Tibial nerve (tissue), 4 donors: ENCODE measurements at places on chromosomes 2 and 18. TPM values are rescaled to one million over a fixed set of nuclear protein-coding genes. Genes with fewer than 3 reads are reported as not detected.

Gene RAX
- not detected for total RNA-seq

Gene CCDC138
- total RNA-seq: 8.7 TPM

Gene STRADB
- 24.9 TPM for total RNA-seq

Gene GALNT13
- total RNA-seq: 3.1 TPM

Gene CENPA
- 3.5 TPM for total RNA-seq

Gene LYPD6
- total RNA-seq: 7.1 TPM

Gene CYP27A1
- 88.4 TPM for total RNA-seq

Gene ZEB2
- total RNA-seq: 166 TPM

Gene REEP1
- 2.1 TPM for total RNA-seq

Gene C2orf80
- not detected for total RNA-seq

Gene IGFBP2
- total RNA-seq: 125 TPM

Gene ANTXR1
- total RNA-seq: 64.0 TPM

Gene CHST9
- 0.98 TPM for total RNA-seq

Gene RPRM
- total RNA-seq: not detected

Gene BCL11A
- total RNA-seq: 0.22 TPM

Gene MYO3B
- total RNA-seq: 0.39 TPM

Gene SOCS6
- 16.6 TPM for total RNA-seq

Gene DYSF
- total RNA-seq: 6.9 TPM

Gene DARS1
- 56.5 TPM for total RNA-seq

Gene AQP12B
- total RNA-seq: not detected

Gene SLC19A3
- 20.4 TPM for total RNA-seq

Gene CABYR
- total RNA-seq: 1.5 TPM

Gene TRIM43
- total RNA-seq: not detected

Gene ARHGAP15
- total RNA-seq: 45.0 TPM

Gene HRH4
- total RNA-seq: not detected

Gene SLC9A2
- total RNA-seq: under 0.01 TPM
